SK-N-DZ (cell line): ENCODE measurements at places on chromosomes 11 and 22.
A peak's percentile ranks its signal among the peaks of the same experiment; 100 is the strongest.

DNA sequence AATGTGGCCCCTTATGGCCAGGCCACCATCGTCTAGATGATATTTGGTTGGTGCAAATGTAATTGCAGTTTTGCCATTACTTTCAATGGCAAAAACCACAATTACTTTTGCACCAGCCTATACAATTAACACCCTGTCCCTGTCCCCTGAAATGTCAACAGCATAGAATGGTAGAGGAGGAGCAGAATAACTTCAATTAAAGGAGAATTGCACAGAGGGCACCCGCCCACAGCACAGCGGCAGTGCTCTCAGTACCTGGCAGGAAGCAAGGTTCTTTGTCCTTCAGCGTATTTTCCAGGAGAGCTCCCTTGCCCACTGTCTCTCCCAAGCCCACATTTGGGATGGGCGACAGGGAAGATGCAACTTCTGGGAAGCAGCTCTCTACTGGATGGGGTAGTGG lies 115.3 kb downstream of the TRIM29 start:
- DNase-seq = no peak

DNA sequence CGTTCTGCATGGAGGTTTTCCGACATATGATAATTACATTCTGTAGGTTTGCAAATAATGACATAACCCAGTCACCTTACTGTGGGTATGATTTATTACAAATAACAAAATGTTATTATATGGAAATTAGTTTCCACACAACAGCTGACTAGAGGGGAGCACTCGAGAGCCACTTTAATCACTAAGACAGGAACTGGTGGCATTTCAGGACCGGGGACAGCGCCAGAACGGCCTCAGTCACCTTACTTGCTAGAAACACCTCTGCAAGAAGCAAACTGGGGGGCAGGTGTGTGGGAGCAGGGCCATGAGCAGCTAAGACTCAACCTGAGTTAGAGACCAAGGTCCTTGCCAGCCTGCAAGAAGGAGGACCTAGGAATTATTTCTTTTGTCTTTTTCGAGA lies 199.9 kb downstream of the DSCAML1 start:
- DNase-seq = no peak

DNA sequence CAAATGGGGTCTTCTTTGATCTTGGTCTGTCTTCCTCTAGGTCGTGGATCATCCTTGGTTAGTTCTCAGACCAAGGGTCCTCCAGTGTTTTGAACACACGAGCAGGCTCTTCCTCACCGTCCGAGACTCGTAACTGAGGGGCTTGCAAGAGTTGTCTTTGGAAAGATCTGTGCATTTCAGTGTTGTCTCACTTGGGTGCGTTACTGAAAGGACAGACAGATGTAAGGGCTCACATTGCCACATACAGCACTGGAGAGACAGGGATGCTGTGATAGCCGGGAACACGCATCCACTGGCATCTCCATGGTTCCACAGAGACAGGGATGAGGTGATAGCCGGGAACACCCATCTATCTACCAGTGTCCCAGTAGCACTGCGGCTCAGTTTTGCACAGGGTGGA lies 15.7 kb downstream of the GLB1L2 start:
- no peak for DNase-seq

GRCh38 chr11:72584293-72584938 lies 89.8 kb downstream of the PDE2A start:
- DNase-seq = no peak

DNA sequence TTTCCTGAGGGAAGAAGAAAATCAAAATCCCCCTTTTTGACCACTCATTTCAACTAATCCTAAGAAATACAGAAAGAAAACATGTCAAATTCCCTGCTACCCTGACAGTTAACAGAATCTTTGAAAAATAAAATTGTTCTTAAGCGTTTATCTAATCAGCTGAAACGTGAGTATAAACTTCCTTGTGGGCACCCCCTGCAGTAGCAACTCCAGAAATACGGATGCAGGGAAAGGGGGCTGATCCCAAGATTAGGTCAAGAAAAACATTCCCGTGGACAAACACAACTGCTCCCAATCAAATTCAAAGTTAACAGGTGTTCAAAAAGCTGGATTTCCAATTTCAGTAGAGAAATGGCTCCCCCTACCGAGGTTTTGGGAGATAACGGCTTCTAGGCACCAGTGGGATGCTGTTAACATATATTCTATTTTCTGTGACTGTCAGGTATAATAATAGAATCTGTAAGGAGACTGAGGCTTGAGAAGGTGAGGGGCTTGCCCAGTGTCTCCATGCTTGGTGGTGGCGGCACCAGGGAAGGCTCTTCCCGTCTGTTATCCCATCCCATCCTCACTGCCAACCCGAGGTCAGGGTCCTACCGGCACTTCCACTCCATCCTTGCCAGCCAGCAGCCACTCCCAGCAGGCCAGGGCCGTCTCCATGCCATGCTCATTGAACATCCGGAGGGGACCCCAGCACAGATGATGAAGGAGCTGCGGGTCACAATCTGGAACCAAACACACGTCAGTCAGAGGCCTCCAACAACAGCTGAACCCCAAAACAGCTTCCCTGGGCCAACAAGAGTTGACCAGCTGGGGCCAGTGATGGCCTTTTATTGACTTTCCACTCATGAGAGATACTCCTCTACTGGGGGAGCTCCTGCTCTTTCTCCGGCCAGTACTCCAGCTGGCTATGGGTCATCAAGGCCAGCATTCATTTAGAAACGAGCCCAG lies 32.0 kb upstream of the SERPIND1 start:
- DNase-seq = no peak

GRCh38 chr11:65078151-65078550 lies 5.7 kb downstream of the CDCA5 start:
- peak; percentile 60 for DNase-seq

- DNase-seq = no peak
Observed at GRCh38 chr11:62553839-62554361, 7.3 kb upstream of the AHNAK start.

DNA sequence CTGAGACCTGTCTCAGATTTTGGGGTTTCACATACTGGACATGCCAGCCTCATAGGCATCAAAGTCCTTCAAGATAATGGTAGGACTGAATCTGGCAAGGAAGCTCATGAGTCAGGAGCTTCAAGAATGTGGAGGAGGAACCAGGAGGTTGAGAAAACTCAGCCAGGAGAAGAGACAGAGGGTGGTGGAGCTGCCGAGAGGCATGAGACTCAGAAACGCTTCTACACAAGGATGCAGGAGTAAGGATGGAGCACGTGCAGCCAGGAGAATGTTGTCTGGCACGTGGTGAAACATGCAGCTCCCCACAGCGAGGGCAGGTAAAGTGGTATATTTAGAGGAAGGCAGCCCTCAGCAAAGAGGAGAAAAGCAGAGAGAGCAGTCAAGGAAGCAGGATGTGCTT lies 148.7 kb upstream of the ISX start:
- no peak for DNase-seq
